NCI-H1930 (cell line): ENCODE measurements at places on chromosomes 3 and 15.
A peak's percentile ranks its signal among the peaks of the same experiment; 100 is the strongest.

GRCh38 chr3:40631341-40631995, 106.7 kb downstream of the ZNF621 start:
- DNase-seq = no peak

DNA sequence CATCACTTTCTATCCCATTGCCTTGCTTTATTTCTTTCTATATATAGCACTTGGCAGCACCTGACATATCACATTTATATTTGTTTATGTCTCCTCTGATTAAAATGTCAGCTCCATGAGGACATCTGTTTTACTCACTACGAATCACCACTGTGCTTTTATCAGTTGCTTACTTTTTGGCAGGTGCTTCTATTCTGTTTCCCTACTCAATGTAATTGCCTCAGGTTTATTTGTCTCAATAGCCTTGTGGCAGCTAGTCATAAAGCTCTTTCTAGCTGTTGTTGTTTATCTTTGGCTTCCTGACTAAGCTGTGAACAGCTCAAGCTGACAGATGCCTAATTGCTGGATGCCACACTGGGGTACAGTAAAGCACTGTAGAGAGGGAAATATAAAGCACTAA, 85.5 kb downstream of the VPS13C start:
- peak; percentile 58 for DNase-seq

DNA sequence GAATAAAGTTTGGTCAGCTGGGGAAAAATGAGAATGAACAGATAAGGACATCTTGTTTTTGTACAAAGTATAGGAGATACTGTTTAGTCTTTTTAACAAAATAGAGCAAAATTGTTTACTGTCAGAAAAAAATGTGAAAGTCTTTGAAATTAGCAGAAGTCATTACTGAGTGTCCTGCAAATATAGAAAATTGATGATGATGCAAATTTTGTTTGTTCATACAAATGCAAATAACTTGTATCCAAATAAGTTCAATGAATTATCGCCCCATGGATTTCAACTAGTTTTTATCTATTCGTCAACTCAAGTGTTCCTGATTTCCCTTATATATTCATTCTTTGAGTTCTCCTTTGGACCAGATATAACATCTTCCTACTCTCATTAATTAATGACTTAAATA, 378.0 kb upstream of the SGO1 start:
- DNase-seq = no peak

- DNase-seq = no peak
Observed at GRCh38 chr3:157467200-157467599, 30.6 kb downstream of the PTX3 start.

GRCh38 chr3:32954506-32954905, 3.1 kb downstream of the CCR4 start:
- DNase-seq = no peak
